ENCODE measurements at places on chromosomes 12 and 14. TPM values are rescaled to one million over a fixed set of nuclear protein-coding genes. Genes with fewer than 3 reads are reported as not detected.

DNA sequence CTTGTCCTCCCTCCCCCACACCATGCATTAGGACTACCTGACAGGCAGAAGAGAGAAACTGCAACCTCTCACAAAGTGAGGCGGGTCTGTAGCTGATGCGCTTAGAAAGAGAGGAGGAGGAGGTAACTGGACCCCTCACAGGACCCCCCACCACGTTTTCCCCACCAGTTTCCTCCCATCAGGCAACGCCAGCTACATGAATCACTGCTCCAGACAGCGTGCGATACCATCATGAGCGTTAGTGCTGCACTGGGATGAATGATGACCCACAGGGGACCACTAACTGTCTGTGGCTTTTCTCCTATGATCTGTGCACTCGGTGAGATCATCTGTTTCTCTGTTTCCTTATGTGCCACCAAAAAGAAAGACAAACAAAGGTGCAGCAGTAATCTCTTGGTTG, 77.7 kb downstream of the KCNK10 start:
- no peaks in the 10 kb centered on the region for H3K4me1 ChIP-seq
- H3K36me3 ChIP-seq: no peaks in the 10 kb centered on the region
- H3K27ac ChIP-seq: no peak overlapping the region
- no peak for DNase-seq
- no peaks in the 10 kb centered on the region for H3K27me3 ChIP-seq
- no peak overlapping the region for H3K4me3 ChIP-seq

DNA sequence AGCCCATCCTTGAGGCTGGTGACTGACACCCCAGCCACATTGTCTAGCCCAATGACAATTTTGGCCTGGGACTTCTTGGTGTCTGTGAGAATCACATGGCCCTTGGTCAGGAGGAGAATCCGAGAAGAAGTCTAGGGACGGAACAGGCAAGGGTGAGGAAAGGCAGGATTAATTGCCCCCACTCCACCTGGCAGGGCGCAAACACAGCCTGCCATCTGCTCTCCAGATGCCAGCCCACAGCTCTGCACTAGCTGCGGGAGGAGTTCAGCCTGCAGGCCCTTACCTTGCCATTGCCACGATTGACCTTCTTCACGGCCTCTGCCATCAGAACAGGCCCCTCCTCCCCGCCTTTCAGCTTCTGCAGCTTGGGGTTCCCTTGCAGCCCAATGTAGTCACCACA, 13.1 kb upstream of the TAC3 start:
- H3K4me1 ChIP-seq: no peaks in the 10 kb centered on the region
- no peak overlapping the region for H3K4me3 ChIP-seq
- no peaks in the 10 kb centered on the region for H3K27me3 ChIP-seq
- no peak overlapping the region for H3K27ac ChIP-seq
- H3K36me3 ChIP-seq: no peaks in the 10 kb centered on the region

- H3K4me1 ChIP-seq: peaks cover 5% of the 10 kb centered on the region
- H3K36me3 ChIP-seq: no peaks in the 10 kb centered on the region
- no peak overlapping the region for H3K27ac ChIP-seq
These were observed 47.4 kb upstream of the POC1B start for GRCh38 chr12:89573051-89573810.

DNA sequence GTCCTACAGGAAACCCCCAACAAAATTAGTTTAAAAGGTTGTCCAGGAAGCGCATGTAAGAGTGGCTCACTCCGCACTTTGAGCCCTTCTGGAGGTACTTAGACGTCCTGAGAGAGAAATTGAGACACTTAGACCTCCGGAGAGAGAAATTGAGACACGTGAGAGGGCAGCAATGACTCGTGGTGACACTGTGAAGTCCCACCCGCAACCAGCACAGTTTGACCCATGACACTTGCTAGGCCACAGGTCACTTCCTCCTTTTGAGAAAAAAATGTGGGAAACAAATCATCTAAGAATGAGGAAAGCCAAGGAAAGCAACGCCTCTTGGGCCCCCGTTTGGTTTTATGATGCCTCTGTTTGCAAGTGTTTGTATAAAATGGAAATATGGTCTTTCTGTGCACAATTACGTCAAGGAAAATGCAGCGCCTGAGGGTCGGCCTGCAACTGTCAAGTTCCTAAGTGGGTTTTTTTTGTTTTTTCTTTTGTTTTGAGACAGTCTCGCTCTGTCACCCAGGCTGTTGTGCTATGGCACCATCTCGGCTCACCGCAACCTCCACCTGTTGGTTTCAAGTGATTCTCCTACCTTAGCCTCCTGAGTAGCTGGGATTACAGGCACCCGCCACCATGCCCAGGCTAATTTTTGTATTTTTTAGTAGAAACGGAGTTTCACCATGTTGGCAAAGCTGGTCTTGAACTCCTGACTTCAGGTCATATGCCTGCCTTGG, 13.6 kb upstream of the CDCA4 start:
- no peak for DNase-seq
- H3K4me1 ChIP-seq: no peaks in the 10 kb centered on the region
- peak overlapping the region; percentile 75 for H3K27ac ChIP-seq
- H3K27me3 ChIP-seq: no peaks in the 10 kb centered on the region

- H3K36me3 ChIP-seq: no peaks in the 10 kb centered on the region
- H3K27ac ChIP-seq: no peak overlapping the region
- DNase-seq: no peak
- no peak overlapping the region for H3K4me3 ChIP-seq
These were observed 756.5 kb upstream of the LRFN5 start for GRCh38 chr14:40850191-40850590.

DNA sequence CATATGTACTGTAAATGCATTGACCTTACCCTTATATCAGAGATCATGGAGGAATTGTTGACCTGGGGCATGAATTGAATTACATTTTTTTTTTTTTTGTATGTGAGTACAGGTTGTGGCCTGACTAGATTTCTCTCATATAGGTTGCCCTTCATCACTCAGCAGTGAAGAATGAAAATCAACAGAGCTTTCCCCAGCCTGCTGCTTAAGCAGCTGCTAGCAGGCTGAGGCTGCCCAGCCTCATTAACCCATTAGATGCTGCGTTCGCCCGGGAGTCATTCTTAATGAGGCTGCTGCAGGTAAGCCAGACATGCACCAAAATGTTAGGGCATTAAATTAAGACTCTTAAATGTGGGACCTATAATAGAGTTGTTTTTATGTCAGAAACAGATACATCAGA, 236.0 kb downstream of the ETNK1 start:
- DNase-seq: no peak
- H3K27ac ChIP-seq: no peak overlapping the region
- no peaks in the 10 kb centered on the region for H3K4me1 ChIP-seq
- no peaks in the 10 kb centered on the region for H3K36me3 ChIP-seq

DNA sequence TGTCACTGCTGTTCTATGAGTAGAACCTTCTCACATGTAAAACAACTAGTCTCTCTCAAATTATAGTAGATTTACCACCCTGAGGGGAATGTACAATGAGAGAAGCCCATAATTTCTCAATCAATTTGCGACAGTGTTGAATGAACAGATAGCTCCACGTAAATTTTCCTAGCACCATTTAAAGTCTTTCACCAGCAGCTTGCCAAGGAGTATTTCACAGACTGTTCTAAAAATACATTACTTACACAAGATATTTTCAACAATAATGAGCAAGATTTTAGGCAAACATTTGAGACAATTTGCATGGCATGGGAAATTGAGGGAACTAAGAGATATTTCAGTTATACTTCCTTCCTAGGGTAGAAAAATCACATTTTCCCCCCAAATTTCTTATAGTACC, 151.6 kb downstream of the KICS2 start:
- H3K4me3 ChIP-seq: no peak overlapping the region
- H3K27me3 ChIP-seq: no peaks in the 10 kb centered on the region
- H3K36me3 ChIP-seq: no peaks in the 10 kb centered on the region
- no peak overlapping the region for H3K27ac ChIP-seq
- H3K4me1 ChIP-seq: no peaks in the 10 kb centered on the region

- no peak for DNase-seq
- H3K27ac ChIP-seq: no peak overlapping the region
- H3K4me3 ChIP-seq: no peak overlapping the region
These were observed 120.0 kb downstream of the DNAI7 start for GRCh38 chr12:25074954-25075353.

- peak; percentile 72 for DNase-seq
- no peak overlapping the region for H3K4me3 ChIP-seq
- H3K27ac ChIP-seq: no peak overlapping the region
- no peaks in the 10 kb centered on the region for H3K27me3 ChIP-seq
- no peaks in the 10 kb centered on the region for H3K36me3 ChIP-seq
These were observed 5.0 kb downstream of the PTPN6 start for GRCh38 chr12:6956021-6956727.

DNA sequence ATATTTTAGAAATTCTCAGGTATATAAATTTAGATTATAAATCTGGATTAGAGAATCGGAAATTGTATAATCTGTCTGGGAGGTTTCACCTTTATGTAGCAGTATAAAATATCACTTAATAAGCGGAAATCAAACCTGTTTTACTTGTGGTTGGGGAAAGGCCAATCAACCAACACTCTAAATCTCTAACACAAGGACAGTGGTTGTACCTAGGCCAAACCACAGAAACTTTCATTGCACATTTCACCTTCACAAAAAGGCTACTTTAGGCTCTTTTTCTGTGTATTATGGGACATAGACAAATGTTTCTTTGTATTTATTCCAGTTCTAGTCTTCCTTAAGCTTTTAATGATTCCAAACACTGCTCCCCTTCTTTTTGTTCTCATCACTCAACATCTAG, 19.8 kb downstream of the ERH start:
- H3K27me3 ChIP-seq: no peaks in the 10 kb centered on the region
- no peak for DNase-seq
- peaks cover 30% of the 10 kb centered on the region for H3K36me3 ChIP-seq
- H3K4me1 ChIP-seq: no peaks in the 10 kb centered on the region
- H3K27ac ChIP-seq: no peak overlapping the region

GRCh38 chr14:102424923-102425322, 62.2 kb downstream of the TECPR2 start:
- no peaks in the 10 kb centered on the region for H3K4me1 ChIP-seq
- no peak overlapping the region for H3K4me3 ChIP-seq
- no peaks in the 10 kb centered on the region for H3K27me3 ChIP-seq
- peaks cover 8% of the 10 kb centered on the region for H3K36me3 ChIP-seq
- no peak overlapping the region for H3K27ac ChIP-seq

DNA sequence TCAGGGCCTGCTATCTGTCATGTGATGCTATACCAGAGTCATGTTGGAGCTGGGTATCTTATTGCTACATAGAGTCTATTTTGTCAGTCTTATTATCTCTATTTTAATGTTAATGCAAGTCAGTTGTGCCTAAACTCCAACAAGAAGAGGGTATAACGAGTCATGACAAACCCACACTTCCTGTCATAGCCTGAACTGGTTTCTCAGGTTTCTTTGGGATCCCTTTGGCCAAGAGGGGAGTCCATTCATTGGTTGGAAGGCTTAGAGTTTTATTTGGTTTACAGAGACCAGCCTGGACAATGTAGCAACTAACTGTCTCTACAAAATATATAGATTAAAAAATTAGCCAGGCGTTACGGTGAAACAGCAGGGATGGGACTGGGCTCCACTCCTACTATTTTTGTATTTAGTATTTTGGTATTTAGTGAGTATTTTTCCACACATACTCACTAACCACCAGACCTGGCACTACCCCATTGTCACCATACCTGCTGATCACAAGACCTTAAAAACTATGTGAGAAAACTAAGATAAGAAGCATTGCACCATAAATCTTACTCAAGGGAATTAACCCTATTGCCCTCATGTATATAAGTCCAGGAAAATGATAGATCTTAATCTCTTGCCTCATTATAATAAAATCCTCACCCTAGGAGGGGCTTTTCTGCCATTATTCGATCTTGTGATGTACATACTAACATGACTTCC, 387.5 kb downstream of the IPO8 start:
- no peak overlapping the region for H3K4me3 ChIP-seq
- H3K36me3 ChIP-seq: no peaks in the 10 kb centered on the region
- DNase-seq: no peak
- no peaks in the 10 kb centered on the region for H3K4me1 ChIP-seq
- no peak overlapping the region for H3K27ac ChIP-seq

DNA sequence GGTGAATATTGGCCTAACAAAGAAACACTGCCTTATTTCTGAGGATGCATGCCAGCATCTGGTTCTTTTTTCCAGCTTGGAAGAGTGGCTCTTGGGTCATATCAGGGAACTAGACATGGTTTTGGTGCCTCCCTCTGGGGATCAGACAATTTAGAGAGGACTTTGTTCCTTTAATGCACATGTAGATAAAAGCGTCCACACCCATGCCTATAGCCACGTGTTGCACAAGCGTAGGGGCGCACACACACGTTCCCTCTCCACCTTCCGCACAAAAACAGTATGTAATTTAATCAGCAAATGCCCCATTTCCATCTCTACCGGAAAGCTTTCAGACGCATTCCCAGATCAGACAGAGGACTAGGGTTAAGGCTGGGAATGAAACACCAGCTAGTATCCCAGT, 61.7 kb upstream of the RIC8B start:
- no peak overlapping the region for H3K4me3 ChIP-seq
- no peaks in the 10 kb centered on the region for H3K36me3 ChIP-seq
- no peak for DNase-seq
- H3K27ac ChIP-seq: no peak overlapping the region

DNA sequence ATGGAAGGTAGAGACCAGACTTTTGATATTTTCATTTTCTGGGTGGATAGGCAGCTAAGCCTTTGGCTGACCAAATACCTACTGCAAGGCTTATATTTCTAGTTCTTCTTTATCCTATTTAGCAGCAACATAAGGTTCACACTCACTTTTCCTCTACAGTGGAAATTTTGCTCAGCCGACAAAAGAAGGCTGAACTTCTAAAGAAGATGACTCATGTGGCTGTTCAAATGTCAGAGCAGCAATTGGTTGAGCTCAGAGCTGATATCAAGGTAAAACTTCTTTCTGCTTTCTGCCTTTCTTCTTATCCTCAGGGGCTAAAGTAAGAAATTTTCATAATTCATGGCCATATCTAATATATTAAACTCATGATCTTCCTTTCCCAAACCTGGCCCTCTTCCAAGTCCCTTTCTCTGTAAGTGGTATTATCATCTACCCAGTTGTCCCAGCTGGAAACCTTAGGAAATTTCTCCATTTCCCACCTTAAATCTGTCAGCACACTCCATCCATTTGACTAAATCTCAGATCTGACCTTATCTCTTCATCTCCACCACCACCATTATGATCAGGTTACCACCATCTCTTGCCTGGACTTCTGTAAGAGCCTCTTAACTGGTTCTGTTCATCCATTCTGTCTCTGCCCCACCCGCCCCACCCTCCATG, 19.8 kb upstream of the KCNH3 start:
- peaks cover 9% of the 10 kb centered on the region for H3K36me3 ChIP-seq
- H3K4me1 ChIP-seq: no peaks in the 10 kb centered on the region
- no peaks in the 10 kb centered on the region for H3K27me3 ChIP-seq
- H3K4me3 ChIP-seq: no peak overlapping the region

Gene RASSF9
- 7.9 TPM for total RNA-seq

Gene OR6C74
- total RNA-seq: not detected

Gene ESR2
- 1.3 TPM for total RNA-seq

Gene CYP46A1
- total RNA-seq: 1.3 TPM

Gene MYH6
- 3.4 TPM for total RNA-seq

Gene KRT83
- not detected for total RNA-seq

Gene CFAP54
- total RNA-seq: 0.75 TPM

Gene C14orf132
- total RNA-seq: 63.1 TPM

Gene POTEG
- not detected for total RNA-seq

Measured in upper lobe of right lung (tissue), 1 donor.